Activated CD8-positive, alpha-beta memory T cell treated with anti-CD3 and anti-CD28 coated beads, Interleukin-2, amount 50 U/mL, for 4 hours (primary cell): ENCODE measurements at places on chromosomes 6 and 20.

DNA sequence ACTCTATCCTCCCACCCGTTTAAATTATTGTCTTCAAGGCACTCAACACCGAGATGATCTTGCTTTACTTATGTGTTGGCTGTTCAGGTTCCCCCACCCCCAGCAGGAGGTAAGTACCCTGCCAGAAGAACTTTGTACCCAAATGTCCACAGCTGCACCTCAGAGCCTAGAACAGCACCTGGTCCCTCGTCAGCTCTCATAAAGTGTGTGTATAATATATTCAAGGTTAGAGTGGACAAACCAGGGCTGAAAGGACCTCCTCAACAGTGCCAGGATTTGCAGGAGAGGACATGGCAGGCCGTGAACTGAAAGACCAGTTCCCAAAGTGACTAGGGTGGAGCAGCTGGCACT, 5.9 kb upstream of the CPXM1 start:
- DNase-seq, result no peak

DNA sequence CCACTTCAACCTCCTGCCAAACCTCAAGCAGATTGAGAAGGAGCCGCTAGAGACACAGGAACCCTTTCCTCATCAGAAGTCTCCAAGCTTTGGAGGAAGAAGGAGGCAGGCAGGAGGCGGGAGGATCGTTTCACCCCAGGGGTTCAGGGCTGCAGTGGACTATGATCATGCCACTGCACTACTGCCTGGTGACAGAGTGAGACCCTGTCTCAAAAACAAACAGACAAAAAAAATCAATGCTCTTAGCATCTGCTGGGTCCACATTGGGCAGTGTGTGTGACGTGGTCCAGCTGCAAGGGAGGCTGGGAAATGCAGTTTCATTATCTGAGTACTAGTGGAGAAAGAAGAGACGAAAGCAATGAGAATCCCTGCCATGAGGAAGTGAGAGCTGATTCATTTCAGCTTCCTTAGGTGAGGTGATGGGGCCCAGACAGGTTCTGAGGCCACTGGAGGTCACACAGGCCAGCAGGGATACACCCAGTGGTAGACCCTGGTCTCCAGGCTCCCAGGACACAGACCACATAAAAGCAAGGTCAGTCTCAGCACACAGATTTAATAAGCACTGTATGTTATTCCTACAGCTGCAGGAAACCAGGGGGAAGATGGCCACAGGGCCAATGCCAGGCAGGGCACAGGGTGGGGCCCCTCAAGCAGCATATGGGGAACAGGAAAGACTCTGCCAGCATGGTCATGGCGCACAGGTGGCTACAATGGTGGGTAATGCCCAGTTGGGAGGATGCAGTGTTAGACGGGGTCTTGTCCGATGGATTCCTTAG, 4.3 kb downstream of the GFRA4 start:
- DNase-seq, result no peak

- DNase-seq, result no peak
These were observed 27.3 kb downstream of the PAQR8 start for GRCh38 chr6:52389264-52389625.

GRCh38 chr6:167699141-167699931, 127.4 kb upstream of the AFDN start:
- DNase-seq, result peak; percentile 54

DNA sequence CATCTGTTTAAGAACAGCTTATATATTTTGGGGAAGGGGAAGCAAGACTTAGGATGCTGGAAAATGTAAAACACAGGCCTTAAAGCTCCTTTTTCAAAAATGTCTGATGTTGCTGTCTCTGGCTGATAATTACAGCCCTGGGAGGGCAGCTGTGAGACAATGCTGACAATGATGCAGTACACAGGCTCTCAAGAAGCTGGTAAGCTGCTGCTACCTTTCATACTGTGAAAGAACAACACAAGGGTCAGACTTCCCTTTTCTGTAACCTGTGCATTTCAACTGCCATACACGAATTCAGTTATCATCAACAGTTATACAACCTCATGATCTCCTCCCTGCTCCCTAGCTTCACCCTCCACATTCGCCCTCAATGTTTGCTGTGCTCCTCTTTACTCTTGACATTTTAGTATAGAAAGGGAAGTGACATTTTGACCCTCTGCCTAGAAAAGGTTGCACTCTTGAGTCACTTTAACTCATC, 25.2 kb downstream of the MAP7 start:
- no peak for DNase-seq

GRCh38 chr6:27592481-27593199, 119.7 kb upstream of the ZNF184 start:
- no peak for DNase-seq

DNA sequence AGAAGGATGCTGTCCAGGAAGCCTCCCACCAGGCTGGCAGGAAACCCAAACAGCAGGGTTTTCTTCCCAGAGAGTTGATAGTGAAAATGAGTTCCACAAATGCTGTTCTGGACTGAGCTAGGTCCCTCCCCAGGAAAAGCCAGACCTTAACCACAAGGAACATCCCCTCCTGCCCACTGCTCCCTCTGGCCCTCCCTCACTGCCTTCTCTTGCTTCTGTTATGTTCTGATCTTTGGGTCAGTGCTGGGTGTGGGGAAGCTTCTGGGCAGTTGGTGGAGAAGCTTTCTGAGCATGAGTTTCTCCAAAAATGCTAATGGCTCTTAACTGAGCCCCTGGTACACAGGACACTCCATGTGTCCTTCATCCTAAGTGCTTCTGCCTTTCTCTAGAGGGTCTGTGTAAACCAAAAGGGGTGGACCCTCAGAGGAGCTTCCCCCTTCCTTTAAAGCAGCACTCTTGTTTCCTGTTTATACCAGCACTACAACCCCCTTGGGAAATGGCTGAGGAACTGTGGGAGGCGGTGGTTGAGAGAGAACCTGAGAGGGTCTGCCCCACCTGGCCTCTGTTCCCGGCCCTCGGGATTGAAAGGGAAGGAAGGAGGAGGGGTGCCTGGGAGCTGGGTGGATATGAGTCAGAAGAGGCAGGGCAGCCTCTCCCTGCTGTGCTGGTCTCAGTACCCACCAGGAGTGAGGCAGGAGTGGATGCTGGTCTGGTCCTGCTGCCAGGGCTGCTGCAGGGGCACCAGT, 42.0 kb downstream of the CDS2 start:
- no peak for DNase-seq

DNA sequence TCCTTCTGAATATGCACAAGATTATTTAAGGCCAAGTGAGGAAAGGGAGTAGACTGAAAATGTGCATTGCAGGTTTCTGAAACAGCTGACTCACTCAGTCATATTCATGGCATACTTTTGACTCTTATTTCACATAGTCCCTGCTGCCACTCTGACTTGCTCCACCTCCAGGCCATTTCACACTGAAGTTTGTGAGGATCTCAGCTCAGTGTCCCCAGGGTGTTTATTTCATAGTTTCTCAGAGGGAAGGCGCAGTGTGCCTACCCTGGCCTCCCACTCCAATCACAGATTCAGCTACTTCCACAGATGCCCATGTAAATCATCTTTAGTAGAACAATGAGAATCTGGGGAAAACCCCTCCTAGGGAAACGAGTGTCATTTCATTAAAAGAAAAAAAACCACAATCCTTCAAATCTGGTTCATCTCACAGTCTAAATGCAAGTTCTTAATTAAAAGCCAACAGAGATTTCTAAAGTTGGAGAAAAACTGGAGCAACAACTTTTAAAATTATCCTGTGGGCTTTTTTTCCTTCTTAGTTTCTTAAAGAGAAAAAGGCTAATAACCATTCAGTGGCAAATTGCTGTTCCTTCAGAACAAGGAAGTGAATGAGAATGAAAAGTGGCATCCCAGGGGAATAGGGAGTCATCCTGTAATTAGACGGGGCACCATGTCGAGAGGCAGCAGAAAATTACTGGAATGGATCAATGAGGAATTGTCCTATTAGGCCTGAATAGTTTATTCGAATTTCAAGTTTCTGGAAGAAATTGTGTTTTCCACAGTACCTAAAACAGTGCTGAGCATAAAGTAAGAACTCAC, 133.6 kb downstream of the TFAP2B start:
- DNase-seq, result no peak

DNA sequence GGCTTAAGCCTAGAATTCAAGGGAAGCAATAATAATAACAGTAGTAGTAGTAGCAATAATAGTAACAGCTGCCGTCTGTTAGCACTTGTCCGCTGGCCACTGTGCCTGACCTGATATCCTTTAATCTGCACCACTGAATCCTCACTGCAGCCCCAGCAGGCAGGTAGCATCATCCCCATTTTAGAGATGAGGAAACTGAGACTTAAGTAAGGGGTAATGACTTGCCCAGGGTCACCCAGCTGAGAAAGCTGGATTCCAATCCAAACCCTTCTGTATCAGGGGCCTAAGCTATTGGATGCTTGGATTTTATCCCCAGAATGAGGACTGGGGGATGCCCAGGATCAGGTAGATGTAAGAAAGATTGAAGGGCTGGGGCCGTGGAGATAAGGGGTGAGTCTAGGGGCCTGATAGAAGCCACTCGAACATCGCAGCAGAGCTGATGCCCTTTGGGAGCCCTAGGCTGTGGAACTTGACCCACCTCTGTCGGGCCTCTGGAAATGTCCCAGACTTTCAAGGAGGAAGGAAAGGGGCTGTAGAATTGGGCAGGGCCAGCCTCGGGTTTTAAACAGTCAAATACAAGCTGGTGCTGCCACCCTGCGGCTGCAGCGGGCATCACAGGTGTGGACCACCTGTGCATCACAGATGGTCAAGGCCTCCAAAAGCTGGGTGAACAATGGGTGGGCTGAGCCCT, 102.1 kb upstream of the MYL9 start:
- DNase-seq, result peak; percentile 66

GRCh38 chr6:70415247-70415646, 1.9 kb downstream of the FAM135A start:
- DNase-seq, result no peak

GRCh38 chr20:20699144-20699543, 13.3 kb downstream of the RALGAPA2 start:
- DNase-seq, result no peak

GRCh38 chr6:142942805-142943227, 2.2 kb downstream of the HIVEP2 start:
- no peak for DNase-seq

- no peak for DNase-seq
These were observed 59.4 kb upstream of the BTN3A2 start for GRCh38 chr6:26305641-26305969.

GRCh38 chr6:89208551-89208950, 8.6 kb downstream of the GABRR1 start:
- no peak for DNase-seq

- no peak for DNase-seq
These were observed 196.4 kb downstream of the PREX1 start for GRCh38 chr20:48631114-48632016.

DNA sequence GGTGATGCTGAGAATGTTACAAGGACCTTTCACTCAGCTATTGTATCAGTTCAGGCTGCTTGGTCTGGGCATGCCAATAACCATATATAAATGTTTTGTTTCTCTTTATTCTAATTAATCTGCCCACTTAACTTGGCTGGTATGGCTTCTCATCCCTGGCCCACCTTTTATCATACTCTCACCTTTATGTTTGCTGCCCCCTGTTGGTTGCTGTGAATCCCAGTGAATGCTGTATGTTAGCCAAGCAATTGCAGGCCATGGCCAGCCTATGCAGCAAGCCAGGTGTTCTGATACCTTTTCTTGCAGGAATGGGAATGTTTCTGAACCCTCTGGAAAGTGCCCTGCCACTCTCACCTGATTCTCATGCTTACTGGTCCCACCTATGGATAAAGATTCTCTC, 54.6 kb downstream of the PCSK2 start:
- DNase-seq, result no peak

DNA sequence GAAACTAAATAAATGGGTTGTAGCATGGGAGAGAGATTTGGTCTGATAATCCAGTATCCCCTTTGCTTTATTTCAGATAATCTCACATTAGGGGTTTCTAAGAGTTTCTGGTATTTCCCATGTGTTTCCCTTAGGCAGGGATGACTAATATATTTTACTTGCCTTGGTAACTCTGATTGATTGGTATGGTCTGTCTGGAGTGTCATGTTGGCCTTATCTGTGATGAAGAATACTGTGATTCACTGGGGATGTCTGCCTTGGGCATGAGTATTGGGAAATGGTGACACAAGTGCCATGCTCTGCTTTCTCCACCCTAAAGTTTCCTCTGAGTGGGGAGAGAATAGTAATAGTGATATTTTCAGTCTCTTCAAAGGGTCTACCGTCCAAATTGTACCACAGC, 10.1 kb downstream of the SLC22A2 start:
- DNase-seq, result no peak

- peak; percentile 37 for DNase-seq
These were observed 43.3 kb downstream of the SLC2A10 start for GRCh38 chr20:46752728-46753127.

DNA sequence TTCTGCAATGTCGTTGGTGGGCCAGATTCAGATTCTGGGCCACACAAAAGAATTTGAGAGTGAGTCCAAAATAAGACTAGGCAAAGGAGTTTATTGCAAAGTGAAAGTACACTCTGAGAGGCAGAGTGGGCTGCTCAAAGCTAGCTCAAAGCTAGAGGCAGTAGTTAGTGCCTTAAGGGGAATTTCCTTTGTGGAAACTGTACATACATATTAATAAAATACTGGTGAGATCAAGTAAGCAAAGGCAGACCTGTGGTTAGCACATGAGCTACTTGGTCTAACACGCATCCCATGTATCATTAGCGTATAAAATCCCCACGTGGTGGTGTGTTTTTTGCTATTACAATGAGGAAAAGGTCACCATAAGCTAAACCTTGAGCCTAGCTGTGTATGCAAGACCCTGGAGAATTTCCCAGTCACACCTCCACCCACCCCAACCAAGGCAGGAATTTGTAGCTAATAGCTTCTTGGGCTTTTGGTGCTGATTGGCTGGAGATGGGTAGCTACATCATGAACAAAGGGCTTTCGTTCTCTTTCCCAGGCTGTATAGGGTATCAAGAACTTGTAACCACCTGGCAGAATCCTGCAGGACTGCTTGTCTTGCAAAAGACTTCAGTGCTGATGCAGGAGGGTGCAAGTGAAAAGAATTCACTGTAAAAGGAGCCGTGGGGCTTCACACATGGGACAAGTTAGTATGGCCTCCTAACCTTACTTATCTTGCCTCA, 14.7 kb upstream of the TRIM26 start:
- no peak for DNase-seq

- no peak for DNase-seq
These were observed 87.9 kb downstream of the SCAF8 start for GRCh38 chr6:154821099-154821498.

DNA sequence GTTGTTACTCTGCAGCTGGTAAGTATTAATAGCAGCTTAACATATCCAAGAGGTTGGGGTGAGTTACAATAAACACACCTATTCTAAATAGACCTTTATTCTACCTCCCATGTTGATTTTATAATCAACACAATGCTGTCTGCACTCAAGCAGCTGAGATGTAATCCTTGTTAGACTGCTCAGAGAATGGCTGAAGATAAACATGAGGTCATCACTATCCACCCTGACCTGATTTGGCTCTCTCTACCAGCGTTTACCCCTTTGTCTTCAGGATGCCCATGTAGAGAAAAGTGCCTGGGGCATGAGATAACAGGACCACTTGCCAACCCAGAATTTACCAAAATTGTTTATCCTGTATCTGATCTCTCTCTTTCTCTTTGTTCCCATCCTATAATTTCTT, 220.7 kb upstream of the DEFB112 start:
- DNase-seq, result no peak
